Right atrium auricular region (tissue), 2 donors: ENCODE measurements at places on chromosomes 13 and 19. TPM values are rescaled to one million over a fixed set of nuclear protein-coding genes. Genes with fewer than 3 reads are reported as not detected.
A peak's percentile ranks its signal among the peaks of the same experiment; 100 is the strongest.

DNA sequence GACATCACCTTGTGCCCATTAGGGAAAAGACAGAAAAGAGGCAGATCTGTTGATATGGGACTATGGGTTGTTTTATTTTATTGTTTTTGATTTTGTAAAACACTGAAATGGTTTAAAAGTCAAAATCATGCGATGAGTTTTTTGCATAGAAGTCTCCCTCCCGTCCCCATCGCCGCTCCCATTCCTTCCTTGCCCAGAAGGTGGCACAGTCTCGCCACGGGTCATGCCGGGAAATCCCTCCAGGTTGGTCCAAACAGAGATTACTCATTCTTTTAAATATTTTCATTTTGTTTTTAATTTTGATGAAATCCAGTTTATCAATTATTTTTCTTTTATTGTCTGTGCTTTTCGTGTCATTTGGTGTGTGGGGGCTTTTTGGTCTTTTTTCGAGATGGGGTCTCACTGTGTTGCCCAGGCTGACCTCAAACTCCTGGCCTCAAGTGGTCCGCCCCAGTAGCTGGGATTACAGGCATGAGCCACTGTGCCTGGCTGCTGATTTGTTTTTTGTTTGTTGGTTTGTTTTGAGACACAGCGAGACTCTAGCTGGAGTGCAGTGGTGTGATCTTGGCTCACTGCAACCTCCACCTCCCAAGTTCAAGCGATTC lies 9.2 kb downstream of the PGPEP1 start:
- H3K27ac ChIP-seq, result no peak overlapping the region
- H3K4me1 ChIP-seq, result no peaks in the 10 kb centered on the region
- H3K27me3 ChIP-seq, result no peaks in the 10 kb centered on the region
- H3K4me3 ChIP-seq, result no peak overlapping the region
- H3K36me3 ChIP-seq, result no peaks in the 10 kb centered on the region

DNA sequence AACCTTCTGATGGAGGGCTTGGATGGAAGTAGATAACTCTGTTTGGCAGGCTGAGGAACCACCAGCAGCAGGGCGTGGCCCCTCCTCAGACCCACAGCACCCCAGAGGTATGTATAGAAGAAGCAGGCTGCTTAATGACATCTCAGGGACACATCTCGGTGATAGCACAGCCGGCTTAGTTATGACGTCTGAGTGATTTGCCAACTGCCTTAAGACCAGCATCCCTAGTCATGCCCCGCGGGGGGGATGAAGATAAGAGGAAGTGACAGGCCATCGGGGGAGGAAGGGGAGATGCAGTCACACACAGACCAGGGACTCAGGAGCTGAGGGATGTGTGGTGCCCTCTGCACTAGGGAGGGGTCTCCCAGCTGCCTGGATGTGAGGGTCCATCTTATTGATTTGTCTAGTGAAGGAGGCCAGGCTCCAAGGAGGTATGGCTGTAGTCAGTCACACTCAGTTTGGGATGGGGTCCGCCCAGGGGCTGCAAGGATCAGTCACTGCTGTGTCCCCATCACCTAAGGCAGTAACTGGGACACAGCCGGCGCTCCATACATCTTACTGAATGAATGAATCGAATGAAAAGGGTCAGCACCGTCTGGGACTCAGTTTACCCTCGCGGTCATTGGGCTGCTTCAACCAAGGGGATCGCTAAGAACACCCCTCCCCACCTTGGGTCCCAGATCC lies 19.2 kb upstream of the ERCC1 start:
- no peaks in the 10 kb centered on the region for H3K36me3 ChIP-seq
- peak; percentile 90 for DNase-seq
- H3K4me1 ChIP-seq, result no peaks in the 10 kb centered on the region
- peak overlapping the region; percentile 95 for H3K27ac ChIP-seq
- H3K27me3 ChIP-seq, result no peaks in the 10 kb centered on the region

DNA sequence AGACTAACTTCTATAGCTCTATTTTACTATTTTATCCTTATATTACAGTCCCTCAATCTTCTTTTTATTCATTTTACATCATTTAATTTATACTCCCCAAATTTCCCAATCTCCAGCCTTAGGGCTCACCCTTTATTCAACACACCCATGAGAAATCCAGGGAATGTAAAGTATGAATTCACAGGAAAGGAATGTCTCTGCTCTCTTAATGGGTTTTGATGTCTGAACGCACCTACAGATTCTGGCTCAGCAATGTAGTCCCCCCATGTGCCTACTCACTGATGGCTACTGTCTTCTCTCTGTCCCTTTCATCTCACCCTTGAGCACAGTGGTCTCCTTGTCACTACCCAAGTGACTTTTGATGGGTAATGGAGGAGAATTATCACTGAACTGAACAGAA lies 32.8 kb downstream of the TNFSF13B start:
- H3K4me1 ChIP-seq, result no peaks in the 10 kb centered on the region
- no peaks in the 10 kb centered on the region for H3K27me3 ChIP-seq
- no peak overlapping the region for H3K4me3 ChIP-seq
- DNase-seq, result no peak
- no peaks in the 10 kb centered on the region for H3K36me3 ChIP-seq

DNA sequence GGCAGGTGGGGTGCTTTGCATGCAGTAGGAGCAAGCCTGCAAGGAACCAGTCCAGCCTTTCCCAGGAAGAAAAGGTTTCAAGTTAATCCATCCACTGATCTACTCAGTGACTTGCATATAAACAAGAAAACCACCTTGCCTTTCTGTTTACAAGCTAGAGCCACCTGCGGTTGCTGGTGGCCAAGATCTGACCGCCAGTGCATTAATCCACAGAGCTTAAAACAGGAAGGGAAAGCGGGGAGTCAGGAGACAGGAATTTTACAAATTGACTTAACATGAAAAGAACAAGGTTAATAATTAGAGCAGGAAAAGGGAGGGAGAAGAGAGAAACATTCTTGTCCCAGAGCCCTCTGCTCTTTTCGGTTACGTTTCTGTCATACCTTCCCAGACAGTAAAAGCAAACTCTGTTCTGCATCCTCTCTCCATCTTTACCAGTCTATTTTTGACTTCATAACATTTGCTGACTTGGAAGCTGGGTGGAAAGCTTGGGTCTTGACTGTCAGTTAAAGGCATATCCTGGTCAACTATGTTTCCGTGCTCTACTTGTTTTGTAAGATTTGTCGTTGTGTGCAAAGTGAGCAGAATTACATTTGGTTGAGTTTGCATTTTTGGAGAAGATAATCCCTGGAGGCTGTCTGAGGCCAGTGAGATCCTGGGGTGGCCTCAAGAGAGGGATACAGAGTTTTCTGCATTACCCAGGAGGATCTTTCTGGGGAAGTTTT lies 760.6 kb downstream of the EFNB2 start:
- no peak overlapping the region for H3K4me3 ChIP-seq
- no peak overlapping the region for H3K27ac ChIP-seq
- no peaks in the 10 kb centered on the region for H3K36me3 ChIP-seq
- no peaks in the 10 kb centered on the region for H3K4me1 ChIP-seq

DNA sequence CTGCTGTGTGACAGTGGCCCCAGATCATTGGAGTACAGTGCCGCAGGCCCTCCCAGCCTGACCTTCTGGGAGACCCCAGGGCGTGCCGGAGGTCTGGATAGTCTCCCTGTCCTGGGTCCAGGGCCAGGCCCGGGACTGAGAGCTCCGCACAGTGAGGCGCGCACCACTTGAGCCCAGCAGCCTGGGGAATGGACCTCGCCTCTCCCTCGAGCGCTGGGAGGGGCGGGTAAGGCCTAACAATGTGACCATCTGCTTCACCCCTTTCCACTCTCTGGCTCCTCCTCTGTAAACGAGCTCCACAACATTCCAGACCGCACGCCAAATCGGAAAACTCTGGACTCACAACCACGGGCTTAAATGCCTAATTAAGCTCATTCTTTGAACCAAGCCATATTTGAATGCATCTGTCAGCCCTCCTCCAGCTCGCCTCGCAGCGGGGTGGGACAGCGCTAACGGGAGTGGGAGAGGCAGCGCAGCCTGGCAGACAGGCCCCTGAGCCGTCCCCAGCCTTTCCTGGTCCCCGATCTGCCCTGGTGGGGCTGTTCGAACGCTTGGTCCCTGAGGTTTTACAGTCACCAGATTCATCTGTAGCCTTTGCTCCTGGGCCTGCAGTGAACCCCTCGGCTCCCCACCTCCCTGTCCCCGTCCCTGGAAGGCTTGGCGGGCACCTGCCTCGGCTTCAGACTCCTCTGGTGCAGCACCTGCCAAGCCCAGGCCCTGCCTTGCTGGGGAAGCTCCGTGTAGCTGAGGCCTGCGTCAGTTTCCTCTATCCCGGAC lies 120.7 kb upstream of the VSTM2B start:
- no peak for DNase-seq
- H3K36me3 ChIP-seq, result no peaks in the 10 kb centered on the region

DNA sequence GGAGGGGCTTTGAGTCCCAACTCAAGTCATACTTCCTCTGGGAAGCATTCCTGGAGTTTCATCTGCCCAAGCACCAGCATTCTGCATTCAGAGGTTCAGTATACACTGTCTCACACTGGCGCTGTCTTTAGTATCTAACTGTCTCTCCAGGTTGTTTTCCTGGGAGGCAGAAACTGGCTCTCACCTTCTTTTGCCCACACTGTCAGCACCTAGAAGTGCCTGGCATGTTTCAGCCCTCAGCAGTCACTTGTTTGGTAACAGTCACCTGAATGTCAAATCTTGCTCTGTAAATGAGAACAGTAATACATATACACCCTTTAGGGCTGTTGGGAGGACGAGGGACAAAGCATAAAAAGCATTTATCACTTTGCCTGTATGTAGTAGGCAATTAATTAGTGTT lies 339.6 kb downstream of the UQCRFS1 start:
- no peak for DNase-seq
- H3K27me3 ChIP-seq, result no peaks in the 10 kb centered on the region
- no peak overlapping the region for H3K27ac ChIP-seq
- no peaks in the 10 kb centered on the region for H3K36me3 ChIP-seq
- no peak overlapping the region for H3K4me3 ChIP-seq

- H3K27me3 ChIP-seq, result no peaks in the 10 kb centered on the region
- H3K36me3 ChIP-seq, result no peaks in the 10 kb centered on the region
- no peak overlapping the region for H3K27ac ChIP-seq
- no peak for DNase-seq
These were observed 487.4 kb downstream of the LMO7 start for GRCh38 chr13:76123548-76123947.

GRCh38 chr19:50053119-50053518 lies 27.3 kb downstream of the ZNF473 start:
- no peak for DNase-seq
- H3K4me1 ChIP-seq, result peaks cover 14% of the 10 kb centered on the region
- no peak overlapping the region for H3K27ac ChIP-seq
- no peaks in the 10 kb centered on the region for H3K36me3 ChIP-seq
- H3K27me3 ChIP-seq, result no peaks in the 10 kb centered on the region

GRCh38 chr19:35404879-35405622 lies 34.2 kb downstream of the GPR42 start:
- H3K27me3 ChIP-seq, result no peaks in the 10 kb centered on the region
- no peak overlapping the region for H3K4me3 ChIP-seq
- no peaks in the 10 kb centered on the region for H3K36me3 ChIP-seq
- H3K27ac ChIP-seq, result no peak overlapping the region
- no peaks in the 10 kb centered on the region for H3K4me1 ChIP-seq

GRCh38 chr19:438416-438958 lies 22.3 kb downstream of the SHC2 start:
- H3K4me3 ChIP-seq, result no peak overlapping the region
- no peak overlapping the region for H3K27ac ChIP-seq
- peaks cover 7% of the 10 kb centered on the region for H3K36me3 ChIP-seq
- H3K4me1 ChIP-seq, result no peaks in the 10 kb centered on the region

DNA sequence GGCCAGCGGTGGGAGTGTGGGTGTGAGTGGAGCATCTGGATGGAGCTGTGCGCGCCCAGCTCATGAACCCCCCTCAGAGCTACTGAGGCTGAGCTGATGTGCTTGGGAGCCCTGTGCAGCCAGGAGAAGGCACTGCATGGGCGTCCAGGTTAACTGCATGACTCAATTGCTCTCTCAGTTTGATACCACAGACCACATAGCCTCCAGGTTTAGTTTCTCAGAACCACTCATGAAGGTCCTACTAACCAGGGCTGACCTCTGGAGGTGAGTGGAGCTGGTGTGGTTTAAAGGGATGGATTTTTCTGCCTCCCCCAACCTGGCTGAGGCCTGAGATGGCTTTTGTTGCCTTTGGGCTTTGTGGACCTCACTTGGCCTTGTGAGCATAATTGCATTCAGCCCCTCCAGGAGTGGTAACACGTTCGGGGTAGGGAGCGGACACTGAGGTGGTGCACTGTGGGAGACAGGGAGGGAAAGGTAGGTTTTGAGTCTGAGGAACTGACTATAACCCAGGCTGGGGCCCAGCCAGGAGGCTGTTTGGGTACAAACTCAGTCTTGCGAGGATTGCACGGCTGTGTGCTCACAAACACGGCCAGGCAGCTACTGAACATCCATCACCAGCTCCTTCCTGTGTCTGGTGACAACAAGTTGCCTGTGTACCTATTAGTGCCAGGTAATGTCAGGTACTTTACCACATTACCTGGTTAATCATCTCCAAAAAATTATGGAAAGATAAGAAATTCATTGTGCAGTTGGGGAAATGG lies 97.5 kb downstream of the RGCC start:
- no peaks in the 10 kb centered on the region for H3K27me3 ChIP-seq
- no peak overlapping the region for H3K4me3 ChIP-seq
- H3K4me1 ChIP-seq, result no peaks in the 10 kb centered on the region
- no peaks in the 10 kb centered on the region for H3K36me3 ChIP-seq
- no peak overlapping the region for H3K27ac ChIP-seq

The DCT gene
- 0.39 TPM for total RNA-seq

The FAM216B gene
- total RNA-seq, result 23.5 TPM

The KIR3DL1 gene
- not detected for total RNA-seq

The KCNK6 gene
- total RNA-seq, result 3.8 TPM

The SGCG gene
- 123 TPM for total RNA-seq

The ZNF491 gene
- 1.6 TPM for total RNA-seq

The CACNG8 gene
- 0.24 TPM for total RNA-seq

The SIAH3 gene
- not detected for total RNA-seq

The C1QTNF9 gene
- 0.67 TPM for total RNA-seq

The RNF225 gene
- not detected for total RNA-seq

The DNAJC15 gene
- total RNA-seq, result 10.8 TPM
